ENCODE measurements at places on chromosomes 4 and X.

DNA sequence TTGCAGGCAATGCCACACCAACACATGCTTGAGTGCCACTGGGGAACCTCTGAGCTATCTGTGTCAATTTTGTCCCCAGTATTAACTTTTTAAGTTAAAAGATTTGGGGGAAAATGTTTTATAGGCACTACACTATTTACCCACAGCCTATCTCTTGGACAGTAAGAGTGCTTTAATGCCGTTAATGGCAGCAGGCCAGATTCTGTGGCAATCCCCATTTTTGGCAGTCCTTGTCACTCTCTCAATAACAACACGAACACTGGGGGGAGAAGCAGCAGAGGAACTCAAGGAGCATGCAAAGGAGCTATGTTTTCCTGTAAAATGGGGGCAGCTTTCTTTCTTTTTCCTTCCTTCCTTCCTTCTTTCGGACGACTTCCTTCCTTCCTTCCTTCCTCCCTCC is 168.6 kb downstream of the NSUN7 start:
- DNase-seq, result no peak

DNA sequence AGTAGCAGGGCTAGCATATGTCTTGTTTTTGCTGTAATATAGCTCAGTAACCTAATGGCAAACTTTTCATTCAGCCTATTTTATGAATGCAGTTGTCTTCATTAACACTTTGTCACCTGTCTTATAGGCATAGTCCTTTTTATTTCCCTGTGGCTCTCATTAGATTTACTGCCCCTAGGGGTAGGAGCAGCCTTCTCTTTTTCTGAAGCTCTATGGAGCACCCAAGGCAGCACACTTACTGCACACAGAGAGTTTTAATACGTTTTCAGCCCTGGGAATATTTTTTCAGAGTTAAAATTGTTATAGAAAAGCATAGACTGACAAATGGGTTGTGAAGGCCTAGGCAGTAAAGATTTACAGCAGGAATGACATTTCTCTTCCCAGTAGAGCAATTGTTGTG is 406.8 kb downstream of the TMA16 start:
- DNase-seq, result no peak

GRCh38 chr4:76090241-76090691 is 15.8 kb downstream of the ART3 start:
- DNase-seq, result no peak

GRCh38 chrX:20829665-20830491 is 544.3 kb upstream of the CNKSR2 start:
- no peak for DNase-seq

DNA sequence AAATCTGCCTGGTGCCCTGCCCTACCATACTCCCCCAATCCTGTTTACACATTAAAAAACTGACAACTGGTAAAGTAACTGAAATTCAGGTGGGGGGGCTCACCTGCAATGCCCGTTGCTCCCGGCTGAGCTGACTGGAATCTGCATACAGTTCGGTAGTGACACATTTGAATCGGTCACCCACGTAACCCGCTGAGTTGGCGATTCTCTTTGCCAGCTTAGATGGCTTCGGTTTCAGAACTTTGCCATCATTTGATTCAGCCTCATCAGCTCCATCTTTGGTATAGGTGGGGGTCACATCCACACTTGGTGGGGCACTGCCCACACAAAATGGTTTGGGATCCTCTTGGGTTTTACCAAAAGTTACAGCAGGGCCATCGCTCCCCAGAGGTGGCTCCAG is 25.5 kb downstream of the BCOR start:
- DNase-seq, result no peak

GRCh38 chr4:105225500-105225899 is 78.8 kb downstream of the TET2 start:
- DNase-seq, result no peak

DNA sequence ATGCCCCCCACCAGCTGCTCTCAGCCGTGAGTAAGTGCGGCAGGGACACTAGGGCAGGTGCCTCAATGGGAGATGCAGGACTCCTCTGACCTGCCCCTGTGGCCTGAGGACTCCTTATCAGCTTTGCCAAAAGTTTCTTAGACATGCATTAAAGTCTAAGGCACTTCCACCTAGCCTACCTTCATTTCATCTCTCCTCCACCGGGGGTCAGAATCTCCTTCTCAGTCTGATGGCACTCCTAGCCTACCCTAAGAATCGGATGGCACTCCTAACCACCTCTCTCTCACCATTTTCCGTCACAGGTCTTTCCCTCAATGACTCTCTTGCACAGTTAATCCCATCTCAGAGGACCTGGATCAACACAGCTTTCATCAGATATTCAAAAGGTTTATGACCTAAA is 85.9 kb downstream of the OTC start:
- DNase-seq, result no peak

DNA sequence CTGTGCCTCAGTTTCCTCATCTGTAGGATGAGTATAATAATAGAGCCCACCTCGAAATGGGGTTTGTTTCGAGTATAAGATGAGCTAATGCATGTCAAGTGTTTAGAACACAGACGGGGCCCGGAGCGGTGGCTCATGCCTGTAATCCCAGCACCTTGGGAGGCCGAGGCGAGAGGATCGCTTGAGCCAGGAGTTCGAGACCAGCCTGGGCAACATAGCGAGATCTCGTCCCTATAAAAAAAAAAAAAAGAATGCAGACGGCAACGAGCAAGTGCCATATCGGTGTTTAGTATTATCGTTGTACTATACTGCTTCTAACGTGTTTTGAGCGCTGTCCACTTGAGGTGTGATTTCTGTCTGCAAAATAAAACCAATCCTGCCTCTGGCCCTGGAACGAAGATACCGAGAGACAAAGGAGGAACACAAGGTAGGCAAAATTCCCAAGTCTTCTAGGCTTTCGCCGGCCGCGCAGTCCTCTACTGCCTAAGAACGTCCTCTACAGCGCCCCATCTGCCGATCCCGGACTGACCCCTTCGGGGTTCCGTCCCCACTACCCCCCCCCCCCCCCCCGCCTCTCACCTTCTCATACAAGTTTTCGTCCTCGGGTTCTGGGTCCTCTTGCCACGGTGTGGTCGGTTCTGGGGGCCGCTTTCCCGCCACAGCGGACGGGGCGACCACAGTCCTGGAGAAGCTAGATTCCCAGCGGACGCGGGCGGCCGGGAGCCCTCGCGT is 442 bp downstream of the NDUFB11 start:
- DNase-seq, result no peak

DNA sequence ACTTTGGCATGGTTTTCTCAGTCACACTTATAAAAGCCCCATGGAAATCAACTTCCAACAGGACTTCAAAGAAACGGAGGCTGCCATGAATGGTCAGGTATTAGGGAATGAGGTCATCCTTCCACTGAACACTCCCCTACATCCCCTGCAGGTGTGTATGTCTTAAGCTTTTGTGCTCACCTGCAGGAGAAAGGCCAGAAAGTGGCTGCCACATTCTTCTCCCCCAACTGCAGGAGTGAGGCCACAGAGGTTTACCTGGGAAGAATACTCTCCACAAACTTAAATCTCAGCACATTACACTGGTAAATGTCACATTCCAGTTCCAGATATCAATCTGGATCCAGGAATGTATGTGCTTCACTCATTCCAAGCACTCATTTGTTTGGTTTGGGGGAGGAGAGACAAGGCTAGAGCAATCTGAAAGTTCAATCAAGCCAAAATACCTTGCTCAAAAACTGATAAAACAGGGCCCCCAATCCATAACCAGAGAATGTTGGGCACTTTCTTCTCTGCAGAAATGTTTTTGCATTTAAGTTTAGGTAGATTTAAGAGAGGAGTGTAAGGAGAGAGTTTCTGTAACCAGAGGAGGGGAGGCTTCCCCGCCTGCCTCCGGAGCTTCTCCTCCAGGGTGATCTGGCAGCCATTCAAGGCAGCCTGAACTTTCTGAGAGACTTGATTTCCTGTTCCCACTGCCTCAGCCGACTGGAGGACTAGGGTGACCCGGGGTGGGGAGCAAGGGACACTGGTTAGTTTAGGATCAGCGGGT is 15.4 kb downstream of the FAM9C start:
- no peak for DNase-seq

DNA sequence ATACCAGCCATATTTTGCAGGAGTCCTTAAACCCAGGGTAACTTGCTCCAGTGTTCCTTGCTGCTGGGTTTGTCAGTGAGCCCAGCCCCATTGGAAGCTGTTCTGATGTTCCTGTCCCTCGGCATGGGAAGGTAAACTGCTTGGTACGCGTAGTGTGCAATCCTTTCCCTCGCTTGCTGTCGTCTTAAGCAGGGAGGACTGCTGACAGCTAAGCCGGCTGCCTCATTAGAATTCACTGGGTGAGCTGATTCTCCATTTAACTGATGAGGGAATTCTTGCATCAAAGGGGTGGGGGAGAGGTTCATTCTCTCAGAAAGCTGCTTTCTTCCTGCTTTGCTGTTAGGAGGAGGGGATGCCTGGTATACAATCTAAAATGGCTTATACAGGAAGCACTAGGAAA is 164.6 kb downstream of the MID1IP1 start:
- no peak for DNase-seq

GRCh38 chr4:17623451-17624001 is 9.1 kb downstream of the MED28 start:
- DNase-seq, result no peak

DNA sequence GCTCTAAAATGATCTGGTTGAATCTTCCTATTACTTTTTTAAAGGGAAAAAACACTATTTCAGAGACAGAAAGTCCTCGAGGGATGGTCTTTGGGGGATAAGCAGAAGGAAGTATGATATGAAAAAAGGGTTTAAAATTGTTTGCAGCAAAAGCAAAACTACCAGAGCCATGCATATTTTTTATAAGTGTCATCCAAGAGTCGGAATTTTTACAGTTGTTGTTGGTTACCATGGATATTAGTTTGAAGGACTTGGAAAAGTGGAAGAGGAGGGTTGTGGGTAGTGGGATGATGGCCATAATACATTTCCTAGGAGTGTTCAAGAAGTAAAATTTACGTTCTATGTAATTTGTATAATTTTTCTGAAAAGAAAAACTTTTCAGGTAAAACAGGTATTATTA is 134.4 kb downstream of the PCDH7 start:
- DNase-seq, result no peak

DNA sequence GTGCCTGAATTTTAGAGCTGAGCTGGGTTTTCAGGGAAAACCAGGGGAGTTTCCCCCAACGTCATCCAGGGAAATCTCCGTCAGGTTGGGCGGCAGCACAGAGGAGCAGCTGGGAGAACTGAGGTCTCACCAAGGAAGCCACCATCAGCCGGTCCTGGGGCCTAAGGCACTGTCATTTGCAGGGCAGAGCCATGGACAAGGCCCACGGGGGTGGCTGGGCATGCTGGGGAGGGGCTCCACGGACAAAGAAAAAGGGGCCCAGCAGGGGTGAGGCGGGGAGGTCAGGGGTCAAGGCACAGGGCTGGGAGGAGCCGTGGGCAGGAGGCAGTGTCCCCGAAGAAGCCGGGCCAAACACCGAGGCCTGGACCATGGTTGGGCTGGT is 109.8 kb downstream of the HMX1 start:
- DNase-seq, result no peak

DNA sequence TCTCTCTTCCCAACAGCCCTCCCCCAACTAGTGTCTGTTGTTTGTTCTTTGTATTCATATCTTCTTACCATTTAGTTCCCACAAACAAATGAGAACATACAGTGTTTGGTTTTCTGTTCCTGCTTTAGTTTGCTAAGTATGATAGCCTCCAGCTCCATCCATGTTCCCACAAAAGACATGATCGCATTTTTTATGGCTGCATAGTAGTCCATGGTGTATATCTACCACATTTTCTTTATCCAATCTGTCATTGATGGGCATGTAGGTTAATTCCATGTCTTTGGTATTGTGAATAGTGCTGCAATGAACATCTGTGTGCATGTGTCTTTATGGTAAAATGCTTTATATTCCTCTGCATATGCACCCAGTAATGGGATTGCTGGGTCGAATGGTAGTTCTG is 283.9 kb upstream of the FGF13 start:
- no peak for DNase-seq

- DNase-seq, result no peak
These were observed 206.1 kb downstream of the MID1 start for GRCh38 chrX:10414156-10414824.

DNA sequence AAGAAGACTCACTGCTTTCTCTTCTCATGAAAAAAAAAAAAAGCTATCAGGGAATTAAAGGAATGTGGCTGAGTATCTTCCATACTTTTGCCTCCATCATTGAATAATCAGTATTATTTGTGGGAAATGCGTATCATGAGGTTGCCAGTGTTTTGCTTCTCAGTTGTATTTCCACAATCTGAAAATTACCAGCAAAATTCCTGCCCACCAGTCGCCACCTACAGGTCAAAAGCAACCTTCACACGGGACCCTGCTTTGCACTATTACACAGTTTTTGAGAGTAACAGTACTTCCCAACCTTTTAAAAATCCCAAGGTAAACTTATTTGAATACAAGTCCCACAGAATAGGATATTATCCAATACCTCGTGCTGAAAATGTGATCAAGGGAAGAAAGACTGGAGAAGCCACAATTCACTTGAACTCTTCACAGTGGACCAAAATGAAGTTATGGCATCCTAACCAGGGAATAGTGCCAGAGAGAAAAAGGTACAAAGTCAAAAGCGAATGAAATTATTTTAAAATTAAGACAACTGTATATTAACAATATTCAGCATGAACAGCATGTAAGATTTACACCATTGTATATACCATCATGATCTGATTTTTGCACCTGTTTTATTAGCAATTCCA is 30.4 kb downstream of the PGRMC1 start:
- DNase-seq, result no peak

DNA sequence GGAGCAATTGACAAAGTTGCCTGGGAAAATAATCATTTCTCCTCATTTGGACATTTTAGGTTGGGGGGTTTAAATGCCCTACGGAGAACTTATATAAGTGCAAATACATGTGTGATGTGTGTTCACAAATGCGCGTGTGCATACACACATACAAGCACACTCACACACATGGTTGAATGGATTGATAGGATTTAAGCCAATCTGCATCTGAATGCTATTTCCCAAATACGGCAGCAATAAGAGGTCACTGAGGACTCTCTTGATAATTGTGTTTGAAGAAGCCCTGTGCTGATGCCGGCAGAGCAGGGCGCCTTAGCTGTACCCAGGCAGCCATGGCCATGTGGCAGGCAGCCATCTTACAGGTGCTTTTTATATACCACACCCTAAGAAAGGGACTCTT is 165.3 kb upstream of the LEF1 start:
- DNase-seq, result no peak

GRCh38 chrX:47296766-47297365 is 64.1 kb downstream of the USP11 start:
- no peak for DNase-seq

DNA sequence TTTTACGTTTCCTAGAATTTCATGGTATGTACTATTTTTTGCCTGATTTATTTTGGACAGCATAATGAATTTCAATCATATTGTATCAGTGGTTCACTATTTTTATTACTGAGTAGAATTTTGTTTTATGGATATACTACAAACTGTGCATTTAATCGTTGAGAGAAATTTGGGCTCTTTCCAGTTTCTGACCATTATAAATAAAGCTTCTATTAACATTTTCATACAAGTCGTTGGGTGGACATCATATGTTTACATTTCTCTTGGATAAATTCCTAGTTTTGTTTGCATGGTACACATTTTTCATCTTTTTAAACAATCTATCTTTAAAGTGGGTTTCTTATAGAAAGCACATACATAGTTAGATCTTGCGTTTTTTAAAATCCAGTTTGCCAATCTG is 472.7 kb upstream of the MAGEB18 start:
- DNase-seq, result no peak

Data from stimulated activated CD4-positive, alpha-beta T cell treated with anti-CD3 and anti-CD28 coated beads, Interleukin-12 subunit alpha, Interleukin-12 subunit beta, amount 100 ng/mL, for 24 hours (primary cell).